ENCODE measurements at places on chromosomes 16 and 17.

DNA sequence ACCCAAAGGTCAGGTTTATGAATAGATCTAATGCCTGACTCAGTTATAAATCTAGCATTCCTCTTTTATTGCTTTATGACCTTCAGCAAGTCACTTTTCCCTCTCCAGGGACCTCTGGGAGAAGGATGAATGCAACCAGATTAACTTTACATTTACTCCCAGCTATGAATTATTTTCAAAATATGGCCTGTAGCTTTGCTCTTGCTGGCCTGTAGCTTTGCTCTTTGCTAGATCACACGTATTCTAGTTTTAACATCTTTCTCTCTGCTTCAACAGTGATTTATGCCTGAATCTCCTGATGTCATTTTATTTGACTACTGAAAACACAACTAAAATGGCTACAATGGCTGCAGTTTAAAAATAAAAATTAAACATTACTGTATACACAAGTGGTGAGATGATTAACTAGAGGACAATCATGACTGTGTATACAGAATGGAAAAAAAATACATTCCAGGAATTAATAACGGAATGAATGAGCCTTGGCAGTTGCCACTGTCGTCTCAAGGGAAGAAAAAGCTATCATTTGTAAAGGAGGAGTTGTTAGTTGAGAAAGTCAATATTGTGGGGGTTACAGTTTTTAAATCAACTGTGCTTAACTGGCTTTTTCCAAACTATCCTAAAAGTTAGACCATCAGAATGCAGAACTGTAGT, 434.5 kb upstream of the GOT2 start:
- no peak for DNase-seq

GRCh38 chr17:39926588-39927100, 757 bp downstream of the ORMDL3 start:
- no peak for DNase-seq

DNA sequence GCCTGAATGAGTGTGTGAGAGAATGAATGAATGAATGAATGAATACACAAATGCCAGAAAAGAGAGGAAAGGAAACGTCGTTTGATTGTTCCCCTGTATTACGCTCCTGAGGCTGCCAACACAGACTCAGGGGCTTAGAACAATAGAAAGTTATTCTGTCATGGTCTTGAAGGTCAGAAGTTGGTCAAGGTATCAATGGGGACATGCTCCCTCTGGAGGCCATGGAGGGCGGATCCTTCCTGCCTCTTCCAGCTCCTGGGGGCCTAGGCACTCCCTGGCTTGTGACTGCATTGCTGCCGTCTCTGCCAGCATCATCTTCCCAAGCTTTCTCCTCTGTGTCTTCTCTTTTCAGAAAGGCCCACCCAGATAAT, 1.5 kb upstream of the SLC38A8 start:
- peak; percentile 86 for DNase-seq

DNA sequence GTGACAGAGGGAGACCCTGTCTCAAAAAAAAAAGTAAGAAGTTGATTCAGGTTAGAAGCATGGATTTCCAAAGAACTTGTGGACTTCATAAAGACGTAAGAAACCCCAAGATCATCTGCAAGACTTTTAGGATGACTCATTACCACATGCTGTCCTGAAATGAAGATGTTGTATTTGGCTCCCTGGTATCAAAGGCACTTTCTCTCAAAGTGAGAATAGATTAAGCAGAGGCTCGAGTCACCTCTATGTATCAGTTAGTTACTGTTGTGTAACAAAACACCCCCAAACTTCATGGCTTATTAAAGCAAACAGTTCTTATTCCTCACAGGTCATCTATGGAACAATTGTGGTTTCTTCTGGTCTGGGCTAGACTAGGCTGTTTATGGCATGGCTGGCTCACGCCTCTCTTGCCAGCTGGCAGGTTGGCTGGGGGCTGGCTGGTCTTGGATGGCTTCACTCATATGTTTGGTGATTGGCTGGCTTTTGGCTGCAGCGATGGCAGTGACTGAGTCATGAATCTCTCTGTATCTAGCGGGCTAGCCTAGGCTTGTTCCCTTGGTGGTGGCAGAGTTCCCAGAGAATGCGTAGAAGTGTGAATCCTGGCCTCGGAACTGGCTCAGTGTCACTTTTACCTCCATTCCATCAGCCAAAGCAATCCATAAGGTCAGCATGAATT, 60.4 kb upstream of the MSI2 start:
- DNase-seq, result no peak

DNA sequence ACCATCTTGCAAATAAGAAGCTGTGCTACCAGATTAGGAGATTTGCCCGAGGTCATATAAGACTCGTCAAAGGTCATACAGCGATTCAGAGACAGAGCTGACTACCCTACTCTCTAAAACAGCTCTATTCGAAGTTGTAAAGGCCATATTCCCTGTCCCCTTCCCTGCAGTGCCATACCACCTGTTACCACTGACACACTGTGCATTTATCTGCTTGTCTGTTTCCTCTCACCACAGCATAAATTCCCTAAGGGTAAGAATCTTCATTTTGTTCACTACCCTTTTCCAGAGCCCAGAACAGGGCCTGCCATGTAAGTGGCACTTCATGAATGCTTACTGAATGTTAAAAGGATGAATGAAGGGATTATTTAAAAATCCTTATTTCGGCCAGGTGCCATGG, 3.4 kb upstream of the KSR1 start:
- no peak for DNase-seq

GRCh38 chr17:55266958-55267688, 2.4 kb downstream of the HLF start:
- no peak for DNase-seq

- no peak for DNase-seq
Observed at GRCh38 chr16:78034530-78034929, 12.2 kb downstream of the CLEC3A start.

DNA sequence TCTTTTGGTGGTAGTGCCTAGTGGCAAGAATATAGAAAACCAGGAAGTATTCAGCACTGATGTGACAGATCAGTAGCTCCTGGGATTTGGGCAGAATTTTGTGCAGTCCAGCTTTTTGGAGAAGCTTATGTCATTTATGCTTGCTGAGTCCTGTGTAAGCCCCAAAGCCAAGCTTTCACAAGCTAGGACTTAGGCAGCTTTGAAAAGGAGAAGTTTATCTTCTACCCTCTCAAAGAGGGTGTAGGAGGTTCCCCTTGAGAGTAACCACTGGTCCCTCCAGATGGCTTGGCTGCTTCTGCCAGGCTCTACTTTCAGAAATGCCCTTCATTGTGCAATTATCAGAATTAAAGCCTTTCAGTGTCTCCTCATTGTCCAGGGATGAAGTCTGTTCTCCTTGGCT, 78.8 kb downstream of the CES1 start:
- DNase-seq, result no peak
